Astrocyte of the cerebellum (primary cell): ENCODE measurements at places on chromosomes 7 and 10.

- no peak for DNase-seq
These were observed 128.4 kb upstream of the RSU1 start for GRCh38 chr10:16945593-16945992.

GRCh38 chr7:22660293-22660692, 66.7 kb upstream of the IL6 start:
- no peak for DNase-seq

DNA sequence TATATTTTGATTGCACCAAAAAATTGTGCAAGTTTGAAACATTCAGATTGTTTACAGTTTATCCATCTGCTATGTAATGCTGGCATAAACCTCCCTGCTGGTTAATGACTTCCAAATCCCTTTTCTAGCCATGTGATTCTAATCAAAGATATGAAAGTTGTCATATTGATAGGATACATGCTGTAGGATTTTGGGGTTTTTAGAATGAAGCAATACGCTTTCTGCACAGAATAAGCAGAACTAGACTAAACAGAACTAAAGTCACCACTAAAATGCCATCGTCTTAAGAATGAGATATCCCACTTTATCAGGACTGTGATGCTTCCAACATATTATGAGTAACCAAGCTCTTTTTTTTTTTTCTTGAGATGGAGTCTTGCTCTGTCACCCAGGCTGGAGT, 856 bp downstream of the SSMEM1 start:
- DNase-seq: no peak

- DNase-seq: no peak
These were observed 145.7 kb downstream of the SDK1 start for GRCh38 chr7:3446786-3447185.

GRCh38 chr7:107043921-107044346, 571 bp upstream of the PRKAR2B start:
- DNase-seq: no peak
